ENCODE measurements at places on chromosomes 5 and 9. TPM values are rescaled to one million over a fixed set of nuclear protein-coding genes. Genes with fewer than 3 reads are reported as not detected.

GRCh38 chr5:59098743-59099142 is 515.9 kb downstream of the RAB3C start:
- DNase-seq: no peak

DNA sequence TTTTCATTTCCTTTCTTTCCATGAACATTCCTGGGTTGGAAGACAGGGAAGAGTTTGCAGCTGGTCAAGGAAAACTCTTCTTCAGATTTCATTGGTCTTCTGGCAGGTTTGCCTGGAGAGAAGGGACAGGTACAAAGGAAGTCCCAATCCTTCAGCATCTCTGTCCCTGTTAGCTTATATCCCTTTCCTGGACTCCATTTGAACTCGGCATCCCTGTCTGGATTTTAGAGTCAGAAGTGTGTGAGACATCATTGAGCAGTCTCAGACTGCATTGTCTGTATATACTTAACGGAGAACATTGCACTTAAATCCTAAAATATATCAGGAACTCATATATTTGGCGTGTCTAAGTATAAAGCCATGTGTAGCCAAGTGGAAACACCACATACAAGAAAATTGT is 54.9 kb downstream of the ADGRV1 start:
- no peak for DNase-seq

- no peak for DNase-seq
These were observed 1952.6 kb downstream of the MAT2B start for GRCh38 chr5:165457859-165458481.

- no peak for DNase-seq
These were observed 180.6 kb downstream of the EPB41L4A start for GRCh38 chr5:112238473-112238872.

DNA sequence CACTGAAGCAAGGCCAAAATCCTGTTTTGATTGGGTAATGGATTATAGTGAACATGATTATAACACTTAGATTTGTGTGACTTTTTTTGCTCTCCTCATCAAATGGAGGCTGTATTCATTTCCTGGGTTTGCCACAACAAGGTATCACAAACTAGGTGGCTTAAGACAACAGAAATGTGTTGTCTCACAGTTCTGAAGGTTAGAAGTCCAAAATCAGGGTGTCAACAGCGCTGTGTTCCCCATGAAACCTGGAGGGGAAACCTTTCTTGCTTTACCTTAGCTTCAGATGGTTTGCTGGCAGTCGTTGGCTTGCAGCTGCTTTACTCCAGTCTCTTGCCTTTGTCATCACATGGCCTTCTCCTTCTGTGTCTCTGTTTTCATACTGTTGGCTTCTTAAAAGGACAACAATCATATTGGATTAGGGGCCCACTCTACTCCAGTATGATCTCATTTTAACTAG is 32.4 kb downstream of the CDC42SE2 start:
- DNase-seq: no peak

DNA sequence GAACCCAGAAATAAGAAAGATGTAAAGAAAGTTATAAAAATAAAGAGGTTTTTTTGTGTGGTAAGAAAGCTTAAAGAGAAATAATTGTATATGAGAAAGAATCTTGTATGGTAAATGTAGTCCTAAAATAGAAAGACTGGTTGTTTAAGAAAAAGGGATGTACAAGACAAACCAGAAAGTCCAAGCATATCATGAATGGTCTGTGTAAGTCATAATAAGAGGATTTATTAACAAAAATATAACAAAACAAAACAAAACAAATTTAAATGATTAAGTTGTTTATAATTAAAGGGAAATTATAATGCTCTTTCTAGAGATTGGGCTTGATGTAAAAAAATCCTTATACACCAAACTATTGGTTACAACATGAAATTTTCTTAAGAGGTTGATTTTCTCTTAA is 590.4 kb upstream of the PTGER4 start:
- no peak for DNase-seq

DNA sequence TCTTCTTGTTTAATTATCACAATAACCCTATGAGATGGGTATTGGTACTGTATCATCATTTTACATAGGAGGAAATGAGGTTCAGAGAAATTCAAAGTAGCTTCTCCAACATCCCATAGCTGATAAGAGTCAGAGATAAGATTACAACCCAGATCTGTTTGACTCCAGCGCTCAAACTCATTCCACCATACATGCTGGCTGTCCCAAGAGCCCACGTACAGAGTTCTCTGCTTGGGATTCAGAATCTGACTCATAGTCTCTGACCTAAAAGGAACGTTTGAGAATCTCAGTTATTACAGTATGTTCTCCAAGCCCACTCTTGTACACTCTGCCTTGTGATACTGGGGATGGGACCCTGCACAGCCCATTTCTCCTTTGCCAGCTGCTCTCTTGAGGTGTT is 90.2 kb downstream of the TMEM215 start:
- DNase-seq: no peak

DNA sequence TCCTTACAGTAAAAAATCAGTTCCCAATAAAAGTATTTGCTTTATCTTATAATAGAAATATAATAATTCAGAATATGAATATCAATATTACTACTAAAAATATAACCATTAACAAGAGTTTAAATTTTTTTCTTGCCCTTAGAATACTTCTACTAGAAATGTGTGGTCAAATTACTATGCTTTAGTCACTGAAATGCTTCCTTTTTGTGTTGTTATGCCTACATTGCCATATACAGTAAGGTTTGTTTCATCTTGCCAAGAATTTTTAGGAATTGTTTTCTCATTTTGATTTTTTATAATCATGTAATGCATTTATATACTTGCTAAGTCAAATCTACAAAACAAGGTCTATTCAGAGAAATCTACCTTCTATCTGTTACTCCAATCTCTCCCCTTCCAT is 181.7 kb downstream of the CDK5RAP2 start:
- DNase-seq: no peak

DNA sequence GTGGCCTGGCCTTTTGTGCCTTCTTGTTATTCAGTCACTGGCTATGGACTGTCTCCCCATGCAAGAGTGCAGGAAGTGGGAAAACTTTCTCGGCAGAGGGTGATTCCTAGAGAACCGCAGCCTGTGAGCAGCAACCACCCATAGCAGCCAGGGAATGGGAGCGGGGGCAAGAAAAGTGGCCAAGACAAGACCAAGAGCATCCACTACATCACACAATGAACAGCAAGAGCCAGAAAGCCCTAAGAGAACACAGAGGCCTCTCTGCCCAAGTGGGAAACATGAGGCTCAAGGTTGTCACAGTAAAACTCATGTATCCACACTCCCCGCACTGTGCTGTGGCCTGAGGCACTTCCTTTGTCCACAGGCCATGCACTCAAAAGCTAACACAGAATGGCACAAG is 129.1 kb upstream of the FSTL4 start:
- no peak for DNase-seq

DNA sequence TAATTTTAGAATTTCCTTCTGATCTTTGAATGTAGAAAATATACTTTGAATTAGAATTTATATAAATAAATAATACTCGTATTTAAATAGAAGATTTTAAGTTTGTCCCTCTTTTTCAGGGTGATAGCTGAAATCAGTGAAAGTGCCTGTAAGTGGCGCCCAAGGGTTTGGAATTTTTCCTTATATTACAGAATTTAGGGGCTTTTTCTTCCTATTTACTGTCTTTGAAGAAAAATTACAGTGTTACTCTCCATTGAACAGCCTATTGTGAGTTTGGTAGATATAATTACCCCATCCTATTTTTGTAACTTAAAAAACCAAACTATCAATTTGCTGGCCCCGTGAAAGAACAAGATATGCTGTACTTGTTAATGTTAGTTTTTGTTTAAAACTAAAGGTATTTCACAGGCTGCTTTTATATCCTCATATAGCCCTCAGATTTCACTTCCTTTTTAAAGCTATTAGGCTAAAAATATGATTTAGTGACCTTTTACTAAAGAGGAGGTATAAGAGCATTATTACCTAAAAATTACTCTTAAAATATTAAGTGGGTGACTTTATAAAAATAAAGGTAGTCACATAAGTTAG is 3.2 kb downstream of the MAP3K1 start:
- DNase-seq: no peak

DNA sequence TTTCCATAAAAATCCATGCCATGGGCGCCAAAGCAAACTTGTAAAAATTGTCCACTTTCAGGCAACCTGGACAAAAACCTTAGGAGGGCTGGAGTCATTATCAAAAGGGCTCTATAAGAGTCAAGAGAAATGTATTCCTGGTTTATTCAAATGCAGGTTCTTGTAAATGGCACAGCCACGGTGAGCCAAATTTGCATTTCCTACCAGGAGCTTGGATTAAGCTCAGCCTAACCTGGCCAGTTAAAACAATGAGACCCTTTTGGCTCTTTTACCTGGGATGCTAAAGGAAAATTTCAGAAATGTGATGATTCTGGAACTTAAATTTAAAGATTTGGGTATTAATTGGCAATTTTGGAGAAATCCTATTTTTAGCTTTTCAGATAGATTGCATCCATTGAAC is 8.9 kb upstream of the ZNF474 start:
- DNase-seq: no peak

DNA sequence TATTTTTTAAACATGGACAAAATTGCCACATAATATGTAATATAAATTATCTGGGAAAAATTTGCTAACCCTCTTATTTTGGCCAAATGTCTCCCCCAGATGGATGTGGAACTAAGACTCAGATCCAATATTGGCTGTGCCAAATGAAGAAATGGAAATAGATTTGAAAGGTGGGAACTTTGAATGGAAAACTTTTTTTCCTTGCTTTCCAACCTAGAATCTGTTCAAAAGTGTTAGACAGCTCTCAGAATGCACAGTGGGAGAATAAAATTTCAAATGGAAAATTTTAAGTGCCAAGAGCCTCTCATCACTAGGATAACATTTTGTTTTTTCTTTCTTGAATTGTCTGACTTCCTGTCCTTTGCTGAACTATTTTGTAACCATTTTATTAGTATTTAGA is 142.6 kb upstream of the GAS1 start:
- DNase-seq: no peak

DNA sequence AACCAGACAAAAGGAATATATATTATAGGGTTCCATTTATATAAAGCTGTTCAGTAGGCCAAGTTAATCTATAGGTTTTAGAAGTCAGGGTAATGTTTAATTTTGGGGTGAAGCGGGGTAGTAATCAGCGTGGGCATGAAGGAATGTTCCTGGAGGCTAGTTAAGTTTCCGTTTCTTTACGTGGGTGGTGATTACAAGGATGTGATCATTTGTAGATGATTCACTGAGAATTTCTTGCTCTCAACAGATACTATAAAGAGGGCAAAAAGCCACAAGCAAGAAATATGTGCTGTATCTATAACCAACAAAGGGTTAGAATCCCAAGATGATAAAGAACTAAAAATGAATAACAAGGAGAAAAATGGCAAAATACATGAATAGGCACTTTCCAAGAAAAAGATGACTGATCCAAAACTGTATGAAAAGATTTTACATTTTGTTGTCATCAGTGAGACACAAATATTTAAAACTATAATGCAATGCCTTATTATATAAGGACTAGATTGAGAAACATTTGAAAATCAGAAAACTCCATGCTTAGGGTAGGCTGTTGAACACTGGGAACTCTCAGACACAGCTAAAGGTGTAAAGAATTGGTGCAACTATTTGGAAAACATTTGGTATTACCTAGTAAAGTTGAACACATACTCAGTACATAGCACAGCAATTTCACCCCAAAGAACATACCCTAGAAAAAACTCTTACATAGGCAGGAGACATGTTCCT is 224.3 kb upstream of the S1PR3 start:
- no peak for DNase-seq

GRCh38 chr5:72286798-72287197 is 33.2 kb downstream of the MRPS27 start:
- no peak for DNase-seq

GRCh38 chr5:106600803-106601202 is 1069.9 kb downstream of the EFNA5 start:
- no peak for DNase-seq

GRCh38 chr9:109012009-109012875 is 1.1 kb downstream of the CTNNAL1 start:
- DNase-seq: peak; percentile 40

GRCh38 chr9:108775901-108776306 is 79.9 kb downstream of the ACTL7B start:
- no peak for DNase-seq

DNA sequence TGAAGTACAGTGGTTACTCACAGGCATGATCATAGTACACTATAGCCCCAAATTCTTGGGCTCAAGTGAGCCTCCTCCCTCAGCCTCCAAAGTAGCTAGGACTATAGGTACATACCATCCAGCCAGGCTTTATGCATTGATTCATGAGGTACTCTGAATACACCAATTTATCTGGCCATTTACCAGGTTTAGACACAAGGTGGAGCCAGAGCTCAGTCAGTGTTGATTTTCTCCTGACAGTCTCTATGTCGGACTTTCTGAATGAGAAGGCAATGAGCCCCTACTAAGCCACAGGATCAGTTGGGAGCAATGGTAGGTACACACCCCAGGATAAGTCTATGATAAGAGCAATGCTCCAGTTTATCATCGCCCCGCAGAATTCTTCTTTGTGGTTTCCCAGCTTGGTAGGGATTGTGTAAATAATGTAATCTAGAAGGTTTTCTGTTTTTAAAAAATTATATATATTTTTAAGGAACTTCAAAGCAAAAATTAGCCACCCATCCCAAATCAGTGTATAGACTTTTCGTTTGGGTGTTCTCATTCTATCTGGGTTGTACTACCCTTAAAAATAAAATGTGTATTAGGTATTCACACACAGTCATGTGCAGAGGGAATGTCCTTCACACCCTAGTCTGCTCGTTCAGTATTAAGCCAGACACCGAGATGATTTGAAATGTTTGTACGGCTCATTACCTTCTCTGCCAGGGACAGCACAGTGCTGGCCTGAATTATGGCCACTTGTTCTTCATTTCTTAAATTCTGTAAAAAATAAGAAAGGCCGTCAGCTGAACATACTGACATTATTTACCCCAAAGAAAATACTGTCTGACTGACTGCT is 118.4 kb upstream of the DPYSL3 start:
- peak; percentile 54 for DNase-seq

DNA sequence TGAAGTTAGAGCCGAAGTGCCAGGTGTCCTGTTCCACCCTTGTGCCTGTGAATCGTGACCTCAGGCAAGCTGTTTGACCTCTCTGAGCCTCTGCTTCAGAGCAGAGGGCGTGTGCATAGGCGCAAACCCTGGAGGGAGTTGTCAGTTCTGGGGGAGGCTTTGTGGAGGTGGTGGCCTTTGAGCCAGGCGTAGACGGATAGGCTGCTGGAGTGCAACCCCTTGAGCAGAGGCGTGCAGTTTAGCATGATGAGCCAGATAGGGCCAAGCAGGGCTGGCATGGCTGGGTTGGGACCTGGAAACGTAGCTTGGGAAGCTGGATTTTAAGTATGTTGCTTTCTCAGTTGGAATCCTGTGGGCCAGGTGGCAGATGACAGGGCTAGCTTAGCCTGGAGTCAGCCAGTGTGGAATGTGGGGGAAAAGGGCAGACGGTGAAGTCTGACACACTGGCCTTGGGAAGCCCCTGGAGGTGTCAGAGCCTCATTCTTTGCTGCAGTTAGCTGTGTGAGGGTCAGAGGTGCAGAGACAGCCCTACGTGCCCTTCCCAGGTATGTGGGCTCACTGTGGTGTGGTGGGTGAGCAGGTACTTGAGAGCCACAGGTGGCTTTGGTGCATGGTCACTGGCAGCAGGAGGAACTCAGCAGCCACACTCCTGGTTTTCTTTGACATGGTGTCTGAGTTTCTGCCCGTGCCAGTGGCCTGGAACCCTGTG is 93.4 kb downstream of the DAB2IP start:
- no peak for DNase-seq

The SPATA31D4 gene
- not detected for polyA plus RNA-seq

The LRRC19 gene
- not detected for polyA plus RNA-seq

The NR5A1 gene
- polyA plus RNA-seq: not detected

The ACTBL2 gene
- polyA plus RNA-seq: not detected

The RNF183 gene
- not detected for polyA plus RNA-seq

The FAM200C gene
- 0.33 TPM for polyA plus RNA-seq

The SAXO1 gene
- not detected for polyA plus RNA-seq

The ELAVL2 gene
- polyA plus RNA-seq: not detected

The EMB gene
- polyA plus RNA-seq: 249 TPM

The TYRP1 gene
- not detected for polyA plus RNA-seq

The OLFM1 gene
- not detected for polyA plus RNA-seq

Measured in CD4-positive, CD25-positive, alpha-beta regulatory T cell (primary cell).